ENCODE measurements at places on chromosomes 13 and 19.

DNA sequence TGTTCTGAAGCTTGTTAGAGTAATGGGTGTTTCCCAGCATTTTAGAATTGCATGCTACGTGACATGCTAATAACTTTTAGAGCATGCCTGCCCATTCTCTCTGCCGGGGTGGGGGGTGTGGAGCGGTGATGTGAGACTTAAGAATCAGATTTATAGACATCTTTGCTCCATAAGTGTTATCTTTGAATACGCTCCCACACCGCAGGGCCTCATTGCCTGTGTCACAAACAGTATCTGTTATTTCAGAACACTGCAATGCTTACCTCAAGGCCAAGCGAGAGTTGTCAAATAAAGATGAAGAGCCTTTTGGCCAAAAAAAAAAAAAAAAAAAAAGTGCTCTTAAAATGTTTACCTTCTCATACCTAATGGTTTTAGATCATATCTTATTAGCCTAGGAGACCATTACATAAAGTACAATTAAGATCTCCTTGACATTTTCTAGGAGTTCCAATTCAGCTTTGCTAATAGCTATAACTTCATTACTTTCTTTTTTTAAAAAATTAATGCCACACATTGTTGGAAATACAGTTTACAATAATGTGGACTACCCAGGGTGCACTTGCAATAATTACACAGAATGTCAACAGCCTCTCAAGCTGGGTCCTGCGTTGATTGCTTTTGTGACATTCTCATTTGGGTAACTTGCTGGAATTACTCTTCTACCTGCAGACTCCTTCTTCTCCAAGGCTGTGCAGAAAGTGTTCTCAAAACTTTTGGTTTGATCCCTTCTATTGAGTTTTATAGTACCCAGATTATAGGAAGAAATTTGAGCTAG lies 525.3 kb downstream of the KLF12 start:
- DNase-seq: no peak

- DNase-seq: no peak
These were observed 667.1 kb downstream of the PCDH9 start for GRCh38 chr13:66563076-66563475.

- no peak for DNase-seq
These were observed 11.6 kb downstream of the CNFN start for GRCh38 chr19:42378225-42379215.

GRCh38 chr13:53856573-53857195 lies 828.1 kb downstream of the OLFM4 start:
- no peak for DNase-seq

GRCh38 chr19:1315470-1316166 lies 29.9 kb downstream of the EFNA2 start:
- peak; percentile 67 for DNase-seq

DNA sequence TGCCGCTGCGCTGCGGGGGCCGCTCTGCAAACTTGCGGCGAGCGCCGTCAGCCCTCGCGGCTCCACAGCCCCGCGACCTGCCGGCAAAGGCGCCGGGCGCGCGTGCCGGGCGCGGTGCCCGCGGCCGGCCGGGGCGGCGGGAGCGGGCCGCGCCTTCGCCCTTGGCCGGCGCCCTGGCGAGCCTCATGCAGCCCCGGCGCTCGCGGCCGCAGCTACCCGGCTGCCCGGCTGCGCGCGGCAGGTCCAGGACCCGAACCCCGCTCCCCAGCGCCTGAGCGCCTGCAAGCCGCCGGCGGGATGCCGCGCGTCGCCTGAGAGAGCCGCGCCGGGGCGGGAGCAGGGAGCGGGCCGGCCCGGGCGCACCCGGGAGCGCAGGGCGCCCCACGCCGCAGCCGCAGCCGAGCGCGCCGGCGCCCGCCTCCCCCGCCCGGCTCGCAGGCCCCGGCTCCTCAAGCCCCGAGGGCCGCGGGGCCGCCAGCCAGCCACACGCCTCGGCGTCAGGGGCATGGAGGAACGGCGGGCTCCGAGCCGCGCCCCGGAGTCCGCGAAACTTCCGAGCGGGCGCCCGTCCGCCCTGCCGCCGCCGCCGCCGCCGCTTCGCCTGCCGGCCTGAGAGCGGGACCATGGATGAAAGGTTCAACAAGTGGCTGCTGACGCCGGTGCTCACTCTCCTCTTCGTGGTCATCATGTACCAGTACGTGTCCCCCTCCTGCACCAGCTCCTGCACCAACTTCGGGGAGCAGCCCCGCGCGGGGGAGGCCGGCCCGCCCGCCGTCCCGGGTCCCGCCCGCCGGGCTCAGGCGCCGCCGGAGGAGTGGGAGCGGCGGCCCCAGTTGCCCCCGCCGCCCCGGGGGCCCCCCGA lies 564 bp downstream of the HS6ST3 start:
- DNase-seq: no peak

DNA sequence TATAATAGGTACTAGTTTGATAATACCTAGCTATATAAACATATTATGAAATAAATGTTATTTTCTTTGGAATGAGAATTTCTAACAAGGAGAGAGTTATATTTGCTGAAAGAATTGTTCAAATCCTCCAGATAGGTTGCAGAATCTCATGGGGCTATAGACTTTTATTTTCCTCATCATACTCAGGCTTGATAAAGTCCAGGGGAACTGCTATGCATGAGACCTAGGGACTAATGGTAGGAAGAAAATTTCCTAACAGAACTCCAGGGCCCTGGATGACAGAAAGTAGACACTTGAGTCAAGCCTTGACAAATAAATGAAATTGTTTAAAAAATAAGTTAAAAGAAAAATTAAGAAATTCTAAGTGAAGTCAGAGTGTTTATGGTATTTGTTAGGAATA lies 138.5 kb upstream of the DACH1 start:
- no peak for DNase-seq

DNA sequence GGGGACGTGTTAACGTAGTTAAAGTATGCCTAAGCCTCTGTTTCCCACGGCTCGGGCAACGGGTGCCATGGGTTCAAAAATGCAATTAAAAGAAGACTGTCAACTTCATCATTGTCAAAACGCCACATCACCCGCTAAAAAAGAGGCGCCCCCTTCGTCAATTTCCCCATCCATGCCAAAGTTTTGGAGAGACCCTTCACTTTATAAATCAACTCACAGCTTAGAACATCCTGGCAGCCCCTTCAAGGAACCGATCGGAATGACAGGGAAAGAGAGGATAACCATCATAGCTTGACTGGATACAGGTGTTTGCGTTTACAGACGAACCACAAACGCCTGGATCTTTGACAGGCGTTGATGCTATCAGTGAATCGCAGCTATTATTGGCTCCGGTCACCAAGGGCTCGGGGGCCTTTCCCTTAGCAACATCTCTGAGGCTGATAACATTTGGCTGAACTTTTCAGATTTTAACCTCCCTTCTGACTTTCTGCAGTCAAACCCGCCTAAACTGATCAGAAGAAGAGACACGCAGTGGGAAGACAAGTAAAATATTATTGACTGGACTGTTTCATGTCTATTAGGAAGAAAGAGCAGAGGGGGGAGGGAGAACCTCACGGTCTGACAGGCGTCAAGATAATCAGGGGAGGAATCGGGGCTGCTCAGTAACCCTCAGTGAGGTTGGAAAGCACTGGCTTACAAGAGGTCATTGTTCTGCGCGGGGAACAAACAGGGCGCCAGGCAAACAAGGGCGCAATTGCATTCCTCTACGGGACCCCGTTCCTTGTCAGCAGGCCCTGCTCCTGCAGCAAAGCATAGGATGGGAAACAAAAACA lies 322.5 kb upstream of the ZNF507 start:
- DNase-seq: no peak

DNA sequence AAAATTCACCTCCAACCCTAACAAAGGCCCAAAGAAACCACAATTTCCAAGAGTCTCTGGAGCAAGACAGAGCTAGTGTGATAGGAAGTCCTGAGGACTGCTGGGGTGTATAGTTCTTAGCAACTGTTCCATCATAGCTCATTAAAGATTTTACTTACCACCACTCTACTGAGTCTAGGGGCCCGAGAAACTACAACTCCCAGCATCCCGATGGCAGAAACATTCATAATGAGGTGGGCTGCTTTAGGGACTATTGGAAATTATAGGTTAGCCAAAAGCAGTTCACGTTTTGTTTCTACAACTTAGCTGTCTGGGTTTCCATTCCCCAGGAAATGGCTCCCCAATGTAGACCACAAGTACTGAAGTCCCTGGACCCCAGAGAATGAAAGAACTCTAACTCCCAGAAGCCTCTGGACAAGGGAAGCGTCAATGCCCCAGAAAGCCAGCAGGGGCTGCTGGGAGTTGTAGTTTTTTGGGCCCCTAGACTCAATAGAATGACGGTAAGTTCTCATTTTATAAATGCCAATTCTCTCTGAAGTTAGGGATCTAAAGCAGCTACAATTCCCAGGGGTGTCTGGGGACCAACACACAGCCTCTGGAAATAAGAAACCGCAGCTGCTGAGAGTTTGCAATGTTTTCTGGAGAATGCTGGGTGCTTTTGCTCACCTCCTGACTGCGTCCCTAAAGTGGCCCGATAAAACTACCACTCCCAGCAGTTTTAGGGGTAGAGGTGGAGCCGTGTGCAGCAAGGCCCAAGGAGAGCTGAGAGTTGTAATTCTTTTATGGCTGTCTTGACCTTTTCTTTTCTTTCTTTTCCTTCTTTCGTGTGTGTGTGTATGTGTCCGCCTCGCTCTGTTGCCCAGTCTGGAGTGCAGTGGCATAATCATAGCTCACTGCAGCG lies 11.1 kb downstream of the FTL start:
- DNase-seq: peak; percentile 88

GRCh38 chr13:59300355-59301173 lies 863.2 kb downstream of the DIAPH3 start:
- no peak for DNase-seq

GRCh38 chr13:52127378-52127777 lies 1.5 kb downstream of the NEK5 start:
- no peak for DNase-seq

- DNase-seq: no peak
These were observed 103.3 kb downstream of the ZAR1L start for GRCh38 chr13:32211813-32212212.

DNA sequence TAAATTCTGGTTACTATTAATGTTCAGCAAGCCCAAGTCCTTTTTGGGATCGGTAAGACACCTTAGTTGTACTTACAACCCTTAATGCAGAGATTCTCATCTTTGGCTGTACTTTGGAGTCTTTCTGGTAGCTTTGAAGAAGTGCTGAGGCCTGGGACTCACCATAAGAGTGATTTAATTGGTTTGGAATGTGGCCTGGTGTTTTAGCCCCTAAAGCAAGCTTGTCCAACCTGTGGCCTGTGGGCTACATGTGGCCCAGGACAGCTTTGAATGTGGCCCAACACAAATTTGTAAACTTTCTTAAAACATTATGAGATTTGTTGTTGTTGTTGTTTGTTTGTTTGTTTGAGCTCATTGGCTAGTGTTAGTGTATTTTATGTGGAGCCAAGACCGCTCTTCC lies 215.3 kb downstream of the ZIC5 start:
- DNase-seq: no peak

DNA sequence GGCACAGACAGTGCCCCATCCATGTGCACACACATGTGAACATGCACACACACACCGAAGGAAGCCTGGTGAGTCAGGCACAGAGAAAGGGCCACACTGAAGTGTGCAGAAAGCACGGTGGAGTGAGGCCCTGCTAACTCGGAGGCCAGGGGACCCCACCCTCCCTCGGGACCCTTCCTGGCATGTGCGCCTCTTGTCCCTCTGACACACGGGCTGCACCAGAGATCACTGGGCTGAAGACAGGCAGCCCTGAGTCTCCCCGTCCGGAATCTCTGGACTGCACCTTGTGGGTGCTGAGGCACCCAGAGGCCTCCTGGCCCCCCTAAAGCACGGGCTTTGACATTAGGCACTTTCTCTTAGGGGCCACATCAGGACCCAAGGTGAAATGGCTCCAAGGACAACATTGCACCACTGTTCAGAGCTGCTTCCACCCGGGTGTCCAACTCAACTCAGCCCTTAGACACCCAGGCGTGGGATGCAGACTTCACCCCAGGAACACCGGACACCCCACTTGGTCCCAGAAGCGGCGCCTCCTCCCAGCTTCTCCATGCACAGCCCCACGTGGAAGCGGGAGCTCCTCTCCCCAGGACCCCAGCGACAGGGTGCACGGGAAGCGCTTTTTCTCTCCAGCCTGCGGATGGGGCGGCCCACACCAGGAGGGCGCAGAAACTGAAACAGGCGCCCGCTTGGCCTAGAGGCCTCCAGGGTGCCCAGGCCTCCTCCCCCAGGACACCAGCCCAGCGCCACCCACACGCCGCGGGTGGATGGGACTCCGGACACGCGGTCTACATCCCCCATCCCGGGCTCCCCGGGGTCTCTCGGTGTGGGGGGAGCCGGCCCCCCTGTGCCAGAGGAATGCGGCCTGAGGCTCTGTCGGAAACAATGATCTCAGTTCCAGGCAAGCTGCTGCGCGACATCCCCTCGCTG lies 90.2 kb downstream of the SPACA7 start:
- no peak for DNase-seq

- no peak for DNase-seq
These were observed 10.9 kb upstream of the CACNG7 start for GRCh38 chr19:53898166-53898565.

All from Karpas-422 (cell line).